ENCODE measurements at places on chromosomes 5 and 9.

DNA sequence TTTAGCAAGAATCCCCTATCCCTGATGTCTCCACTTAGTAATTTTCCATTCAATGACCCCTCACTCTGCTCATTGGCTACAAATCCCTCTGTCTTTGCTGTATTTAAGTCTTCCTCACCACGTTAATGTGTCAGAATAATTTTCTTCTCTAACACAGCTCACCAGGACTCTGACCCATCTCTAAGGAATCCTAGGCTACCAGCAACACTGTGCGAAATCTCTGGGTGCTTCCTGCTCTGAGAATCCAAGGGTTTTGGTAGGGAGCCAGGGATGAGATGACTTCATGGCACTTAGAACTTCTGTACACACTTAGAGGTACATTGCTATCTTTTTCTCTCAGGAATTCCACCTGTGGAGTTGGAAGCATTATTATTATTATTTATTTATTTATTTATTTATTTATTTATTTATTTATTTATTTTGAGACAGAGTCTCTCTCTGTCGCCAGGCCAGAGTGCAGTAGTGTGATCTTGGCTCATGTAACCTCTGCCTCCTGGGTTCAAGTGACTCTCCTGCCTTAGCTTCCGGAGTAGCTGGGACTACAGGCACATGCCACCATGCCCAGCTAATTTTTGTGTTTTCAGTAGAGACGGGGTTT is 53.5 kb downstream of the FOXI1 start:
- no peak for DNase-seq

- no peak for DNase-seq
Observed at GRCh38 chr5:116719106-116719505, 144.5 kb upstream of the SEMA6A start.

- DNase-seq: no peak
Observed at GRCh38 chr5:33934176-33934575, 2.0 kb upstream of the RXFP3 start.

- no peak for DNase-seq
Observed at GRCh38 chr5:176356179-176356566, 5.4 kb downstream of the KIAA1191 start.

DNA sequence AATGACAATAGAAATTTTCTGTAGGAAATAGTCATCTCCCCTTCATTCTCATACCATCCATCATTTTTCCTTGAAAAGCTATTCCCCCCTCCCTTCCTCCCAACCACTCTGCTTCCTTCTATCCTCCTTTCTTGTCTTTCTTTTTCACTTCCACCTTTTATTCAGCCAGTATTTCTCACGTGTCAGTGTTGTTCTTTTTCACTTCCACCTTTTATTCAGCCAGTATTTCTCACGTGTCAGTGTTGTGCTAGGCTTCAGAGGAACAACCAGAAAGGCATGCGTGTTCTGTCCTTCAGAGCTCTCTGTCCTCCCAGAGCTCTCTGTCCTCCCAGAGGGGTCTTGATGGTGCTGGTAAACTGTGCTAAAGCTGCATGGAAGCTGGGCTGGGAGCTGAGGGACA is 419.6 kb downstream of the GADD45G start:
- no peak for DNase-seq
